ENCODE measurements at places on chromosomes 7 and 10. TPM values are rescaled to one million over a fixed set of nuclear protein-coding genes. Genes with fewer than 3 reads are reported as not detected.

Gene NAT16
- under 0.01 TPM for total RNA-seq

Gene KCNMA1
- total RNA-seq, result 169 TPM

Gene CACNA2D1
- total RNA-seq, result 61.6 TPM

Gene UCN3
- not detected for total RNA-seq

Gene FANK1
- 3.7 TPM for total RNA-seq

Gene EN2
- not detected for total RNA-seq

Gene NODAL
- total RNA-seq, result not detected

Gene SMKR1
- total RNA-seq, result 0.44 TPM

Gene CYP3A4
- total RNA-seq, result not detected

Gene CXCL12
- 16.2 TPM for total RNA-seq

Gene TAS2R4
- 1.1 TPM for total RNA-seq

Gene MEIG1
- not detected for total RNA-seq

Gene TCERG1L
- total RNA-seq, result not detected

Gene MARCHF5
- total RNA-seq, result 15.9 TPM

Gene NKX1-2
- total RNA-seq, result not detected

Gene GPR26
- not detected for total RNA-seq

Gene VWDE
- 0.33 TPM for total RNA-seq

Gene LRRC18
- not detected for total RNA-seq

Gene SNX10
- 4.9 TPM for total RNA-seq

Gene GRIFIN
- total RNA-seq, result not detected

Gene FAS
- 80.0 TPM for total RNA-seq

Gene FAM25G
- total RNA-seq, result not detected

Gene NUTM2B
- 0.37 TPM for total RNA-seq

Gene TFEC
- 0.50 TPM for total RNA-seq

Gene SPDYE1
- not detected for total RNA-seq

Gene PCLO
- total RNA-seq, result 4.9 TPM

Gene ADAM12
- 40.8 TPM for total RNA-seq

Gene MYPN
- total RNA-seq, result 0.25 TPM

Gene SORBS1
- 0.75 TPM for total RNA-seq

Gene CALHM1
- total RNA-seq, result not detected

Gene ATG9B
- total RNA-seq, result 0.11 TPM

Gene PODXL
- 3.2 TPM for total RNA-seq

Gene IKZF1
- total RNA-seq, result not detected

Gene ADRA2A
- total RNA-seq, result 2.0 TPM

Gene SPAM1
- total RNA-seq, result not detected

Gene CPA5
- not detected for total RNA-seq

Gene ATRNL1
- 1.00 TPM for total RNA-seq

Gene CDC14C
- total RNA-seq, result not detected

Gene PLXDC2
- 6.9 TPM for total RNA-seq

Gene HACD1
- total RNA-seq, result 32.0 TPM

Gene SLC18A3
- total RNA-seq, result not detected

Gene NME8
- total RNA-seq, result not detected

Gene FKBP6
- under 0.01 TPM for total RNA-seq

Gene EXOC6
- 10.1 TPM for total RNA-seq

Gene AGAP6
- total RNA-seq, result 3.1 TPM

Gene INHBA
- 18.2 TPM for total RNA-seq

Gene RALA
- 60.5 TPM for total RNA-seq

Gene SPDYE2B
- not detected for total RNA-seq

Gene SUFU
- 2.2 TPM for total RNA-seq

Gene KEL
- not detected for total RNA-seq
